Thoracic aorta (tissue), 2 donors: ENCODE measurements at places on chromosomes 1 and 21. TPM values are rescaled to one million over a fixed set of nuclear protein-coding genes. Genes with fewer than 3 reads are reported as not detected.

DNA sequence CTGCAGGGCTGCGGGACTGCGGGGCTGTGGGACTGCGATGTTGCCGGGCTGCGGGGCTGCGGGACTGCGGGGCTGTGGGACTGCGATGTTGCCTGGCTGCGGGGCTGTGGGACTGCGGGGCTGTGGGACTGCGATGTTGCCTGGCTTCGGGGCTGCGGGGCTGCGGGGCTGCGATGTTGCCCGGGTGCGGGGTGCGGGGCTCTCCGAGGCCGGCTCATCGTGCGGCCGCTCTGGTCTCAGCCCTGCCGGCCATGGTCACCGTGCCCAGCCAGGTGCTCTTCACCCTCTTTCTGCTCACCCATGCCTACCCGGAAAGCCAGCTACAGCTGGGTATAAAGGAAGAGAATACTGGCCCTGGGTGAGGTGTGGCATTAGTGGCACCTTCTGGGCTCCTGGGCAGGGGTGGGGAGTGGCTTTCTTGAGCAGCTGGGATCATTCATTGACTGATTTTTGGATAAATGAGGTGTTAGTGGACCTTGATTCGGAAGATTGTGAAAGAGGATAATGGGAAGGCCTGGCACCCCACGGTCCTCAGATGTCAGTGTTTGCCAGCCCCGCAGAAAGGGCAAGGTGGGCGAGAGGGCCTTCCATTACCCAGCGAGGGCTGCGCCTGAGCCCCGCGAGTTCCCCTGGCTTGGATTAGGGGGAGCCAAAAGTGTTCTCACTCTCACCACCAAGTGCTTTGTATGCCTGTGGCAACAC is 36.3 kb downstream of the COQ8A start:
- no peak for DNase-seq

DNA sequence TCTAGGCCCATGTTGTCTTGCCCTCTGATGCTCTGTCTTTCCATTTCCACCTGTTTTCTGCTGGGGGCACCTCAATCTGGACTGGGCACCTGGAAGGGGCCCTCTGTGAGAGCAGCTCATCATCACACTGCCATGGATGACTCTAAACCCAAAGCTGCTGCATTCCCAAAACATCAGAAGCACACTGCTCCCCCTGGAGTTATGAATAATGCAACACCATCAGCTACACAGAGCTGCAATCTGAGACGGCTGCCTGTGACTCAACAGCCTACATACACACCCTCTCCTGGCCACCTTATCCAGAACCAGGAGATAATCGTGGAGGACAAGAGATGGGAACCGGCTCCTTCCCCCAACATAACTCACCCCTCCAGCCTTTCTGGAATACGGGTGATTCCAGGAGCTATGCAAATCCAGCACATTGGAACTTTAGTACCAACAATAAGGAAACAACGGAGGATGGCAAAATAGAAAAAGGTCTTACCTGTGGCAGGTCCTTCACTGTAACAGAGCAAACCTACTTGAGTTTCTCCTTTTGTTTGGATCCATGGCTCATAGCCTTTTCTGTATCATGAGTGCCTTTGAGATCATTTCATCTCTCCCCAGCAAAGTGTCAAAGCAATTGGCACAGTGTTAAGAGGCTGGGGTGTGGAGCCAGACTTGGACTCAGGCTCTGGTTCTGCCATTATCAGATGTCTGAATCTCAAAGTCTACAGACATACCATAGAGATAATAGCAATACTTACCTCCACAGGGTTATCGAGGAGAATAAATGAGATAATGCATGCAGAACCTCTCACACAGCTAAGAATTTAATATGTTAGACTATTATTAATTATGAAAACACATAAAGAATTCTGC is 29.3 kb downstream of the AK2 start:
- DNase-seq = peak; percentile 19

GRCh38 chr1:240362826-240363225 is 249.1 kb downstream of the GREM2 start:
- DNase-seq = no peak

GRCh38 chr1:30472009-30472408 is 251.4 kb downstream of the MATN1 start:
- DNase-seq = no peak

GRCh38 chr1:208919371-208919770 is 664.1 kb upstream of the CAMK1G start:
- no peak for DNase-seq

GRCh38 chr1:29805896-29806160 is 569.5 kb downstream of the PTPRU start:
- DNase-seq = no peak

DNA sequence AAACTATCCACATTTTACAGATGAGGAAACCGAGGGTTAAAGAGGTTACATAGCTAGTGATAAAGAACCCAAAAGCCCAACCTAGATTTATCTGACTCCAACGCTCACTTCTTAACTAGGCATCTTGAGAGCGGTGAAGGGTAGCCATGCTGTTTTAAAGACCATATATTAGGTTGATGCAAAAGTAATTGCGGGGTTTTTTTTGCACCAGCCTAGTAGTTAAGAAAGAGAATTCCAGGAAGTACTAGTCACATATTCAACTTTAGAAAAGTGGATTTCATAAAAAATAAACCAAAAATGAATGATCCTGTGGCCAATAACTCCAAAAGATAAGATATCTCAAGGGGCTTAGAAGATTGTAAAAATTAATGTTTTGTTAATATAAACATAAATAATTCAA is 162.1 kb downstream of the GLUL start:
- DNase-seq = no peak

- DNase-seq = no peak
Measured at GRCh38 chr21:44443291-44443890, 11.9 kb upstream of the LRRC3 start.

DNA sequence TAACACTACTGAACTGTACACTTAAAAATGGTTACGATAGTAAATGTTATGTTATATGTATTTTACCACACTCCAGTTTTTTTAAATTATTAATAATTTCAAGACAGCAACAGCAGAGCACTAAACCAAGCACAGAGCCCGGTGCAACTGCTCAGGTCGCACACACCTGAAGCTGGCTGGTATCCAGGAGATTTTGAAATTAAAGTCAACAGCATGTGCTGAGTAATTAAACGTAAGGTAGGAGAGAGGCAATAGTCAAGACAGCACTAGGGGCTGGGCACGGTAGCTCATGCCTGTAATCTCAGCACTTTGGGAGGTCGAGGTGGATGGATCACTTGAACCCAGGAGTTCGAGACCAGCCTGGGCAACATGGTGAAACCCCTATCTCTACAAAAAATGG is 35.1 kb upstream of the SLC30A10 start:
- DNase-seq = no peak

GRCh38 chr1:14118691-14119485 is 418.9 kb downstream of the PRDM2 start:
- no peak for DNase-seq

DNA sequence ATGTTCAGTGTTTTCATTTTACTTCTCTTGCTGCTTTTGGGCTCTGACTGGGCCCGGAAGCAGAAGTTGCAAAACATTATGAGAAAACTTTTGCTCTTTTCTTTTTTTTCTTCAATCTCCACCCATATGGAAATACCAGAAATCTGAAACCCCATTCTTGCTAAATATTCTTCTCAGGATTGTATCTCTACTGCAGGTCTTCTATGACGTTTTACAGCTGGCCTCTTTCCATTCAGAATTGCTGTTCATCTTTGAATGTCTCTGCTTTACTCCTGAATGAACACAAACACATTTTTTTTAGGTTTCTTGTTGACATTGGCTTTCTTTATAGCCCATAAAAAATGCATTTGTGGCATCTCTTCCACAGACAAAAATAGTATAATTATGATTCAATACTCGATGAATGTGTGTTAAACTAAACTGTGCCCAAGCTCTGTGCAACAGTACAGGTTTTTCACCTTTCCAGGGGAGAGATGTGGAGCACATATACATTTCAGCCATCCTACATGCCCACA is 18.8 kb downstream of the PTPRC start:
- no peak for DNase-seq

DNA sequence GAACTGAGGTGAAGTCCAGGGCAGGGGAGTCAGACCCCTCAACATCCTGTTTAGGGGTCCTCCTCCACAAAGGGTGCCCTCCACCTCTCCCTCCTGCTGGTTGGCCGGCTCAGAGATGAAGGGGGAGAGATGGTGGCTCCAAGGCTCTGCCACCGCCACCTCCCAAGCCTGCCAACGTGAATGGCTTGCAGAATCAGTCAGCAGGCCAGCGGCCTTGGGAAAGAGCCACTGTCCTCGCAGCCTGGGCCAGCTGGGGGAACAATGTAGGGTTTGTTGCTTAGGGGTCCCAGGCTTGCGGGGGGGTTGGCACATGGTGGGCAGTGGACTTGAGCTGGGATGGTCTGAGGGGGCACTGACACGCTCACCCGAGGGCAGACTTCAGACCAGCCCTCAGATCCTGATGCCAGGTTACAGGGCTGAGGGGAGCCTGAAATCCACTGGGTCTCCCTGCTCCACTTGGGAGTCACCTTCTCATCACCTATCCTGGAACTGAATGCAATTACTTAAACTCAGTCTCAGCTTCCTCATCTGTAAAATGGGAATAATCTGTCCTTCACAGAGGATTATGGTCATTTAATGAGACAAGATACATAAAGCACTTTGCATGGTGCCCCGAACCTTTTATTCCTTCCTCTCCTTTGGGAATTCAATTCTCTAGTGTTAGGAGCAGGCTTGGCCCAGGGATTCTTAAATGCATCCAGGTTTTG is 8.3 kb downstream of the GPR37L1 start:
- DNase-seq = no peak

CD101 gene
- total RNA-seq = 1.8 TPM

DNA sequence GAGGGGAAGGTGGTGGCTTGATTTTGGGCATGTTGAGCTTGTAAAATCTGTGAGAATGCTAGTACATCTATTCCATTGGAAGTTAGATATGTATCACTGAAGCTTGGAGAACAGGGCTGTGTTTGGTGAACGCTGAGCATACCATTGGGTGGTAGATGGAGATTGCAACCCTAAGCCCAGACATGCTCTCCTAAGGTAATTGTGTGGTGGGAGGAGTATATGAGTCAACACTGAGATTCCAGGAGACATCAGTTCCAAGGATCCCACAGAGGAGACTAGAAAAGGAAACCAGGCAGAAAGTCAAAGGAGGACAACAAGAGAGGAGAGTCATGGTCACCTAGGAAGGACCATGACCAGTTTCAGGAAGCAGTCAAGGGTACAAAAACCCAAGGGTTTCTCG is 60.4 kb downstream of the KIF21B start:
- DNase-seq = no peak

DNA sequence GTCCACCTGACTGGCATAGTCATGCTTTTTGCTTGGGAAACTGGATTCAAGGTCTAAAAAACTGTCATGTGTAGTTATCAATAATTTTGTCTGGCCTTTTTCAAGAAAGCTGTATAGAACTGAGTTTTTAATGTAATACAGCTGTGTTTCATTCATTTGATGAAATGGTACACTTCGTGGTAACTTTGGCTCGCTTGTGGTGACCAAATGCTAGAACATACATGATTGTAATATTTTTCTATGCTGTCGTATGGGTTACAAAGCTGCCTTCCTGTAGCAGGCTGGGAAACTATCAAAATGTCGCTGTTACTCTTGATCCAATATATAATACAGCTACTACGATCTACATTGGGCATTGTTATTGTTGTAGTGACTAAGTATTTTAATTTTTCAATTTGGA is 2.1 kb downstream of the LRRC42 start:
- DNase-seq = no peak

GRCh38 chr1:228013935-228014930 is 7.4 kb downstream of the WNT3A start:
- no peak for DNase-seq

GRCh38 chr1:117810553-117810952 is 118.9 kb downstream of the GDAP2 start:
- DNase-seq = no peak

OPTC gene
- total RNA-seq = not detected

NCAM2 gene
- 0.99 TPM for total RNA-seq

DNA sequence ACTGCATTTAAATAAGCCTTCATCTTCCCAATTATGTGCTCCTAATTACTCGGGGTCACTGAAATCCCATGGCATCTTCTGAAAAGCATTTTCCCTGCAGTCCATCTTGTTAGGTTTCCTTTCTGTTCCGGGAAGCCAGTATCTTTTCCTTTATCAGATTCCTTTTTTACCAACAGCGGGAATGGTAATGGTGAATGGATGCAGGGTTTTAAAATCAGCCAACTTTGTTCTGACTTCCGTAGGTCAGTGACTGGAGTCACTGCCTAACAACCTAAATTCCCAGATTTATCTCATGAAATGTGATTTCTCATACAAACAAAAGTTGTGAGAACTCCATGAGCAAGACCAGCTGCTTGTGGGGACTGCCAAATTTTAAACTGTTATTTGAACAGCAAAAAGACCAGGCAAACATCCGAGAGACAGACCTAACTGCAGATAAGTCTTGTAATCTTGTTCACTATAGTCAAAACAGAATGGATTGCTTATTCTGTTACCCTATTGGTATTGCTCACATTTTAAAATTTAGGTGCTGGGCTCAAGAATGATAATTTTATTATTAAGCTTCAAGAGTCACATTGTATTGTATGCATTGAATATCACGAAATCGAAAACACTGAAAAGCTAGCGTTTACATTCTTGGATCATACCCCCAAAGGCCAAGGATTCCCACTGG is 1.2 kb upstream of the RWDD3 start:
- DNase-seq = no peak

GRCh38 chr1:33735624-33736023 is 128.3 kb upstream of the HMGB4 start:
- DNase-seq = no peak

GRCh38 chr1:192967901-192968300 is 91.3 kb downstream of the UCHL5 start:
- no peak for DNase-seq

DNA sequence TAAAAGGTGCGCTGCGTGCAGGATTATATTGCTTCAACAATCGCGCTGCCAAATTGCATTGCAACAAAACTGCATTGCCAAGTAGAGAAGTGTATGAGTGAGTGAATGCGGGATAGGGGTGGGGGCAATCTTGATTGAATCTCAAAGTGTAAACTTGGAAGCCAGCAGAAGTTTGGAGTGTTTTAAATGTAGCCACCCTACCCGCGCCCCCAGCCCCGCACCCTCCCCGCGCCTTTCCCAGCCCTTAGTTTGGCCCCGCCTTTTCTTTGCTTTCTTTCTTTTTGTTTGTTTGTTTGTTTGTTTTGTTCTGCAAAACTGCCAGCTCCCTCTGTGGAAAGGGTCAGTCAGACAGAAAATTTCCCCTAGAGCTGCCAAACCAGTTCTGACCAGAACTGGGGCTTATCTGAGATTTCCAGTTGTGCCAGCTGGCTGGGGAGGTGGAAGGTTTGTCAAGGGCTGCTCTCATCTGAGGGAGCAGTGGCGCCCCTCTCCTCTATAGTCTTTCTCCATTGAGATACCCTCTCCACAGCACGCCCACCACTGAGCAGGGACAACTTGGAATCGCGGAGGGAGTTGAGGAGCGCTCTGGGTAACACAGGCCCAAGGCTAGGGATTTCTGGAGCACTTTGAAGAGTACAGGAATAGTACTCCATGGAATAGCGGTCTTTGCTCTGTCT is 666 bp upstream of the BEND5 start:
- DNase-seq = no peak

- no peak for DNase-seq
Measured at GRCh38 chr1:19774180-19774785, 25.4 kb downstream of the TMCO4 start.
